Thyroid gland (tissue), 4 donors: ENCODE measurements at places on chromosomes 6 and 20.
A peak's percentile ranks its signal among the peaks of the same experiment; 100 is the strongest.

DNA sequence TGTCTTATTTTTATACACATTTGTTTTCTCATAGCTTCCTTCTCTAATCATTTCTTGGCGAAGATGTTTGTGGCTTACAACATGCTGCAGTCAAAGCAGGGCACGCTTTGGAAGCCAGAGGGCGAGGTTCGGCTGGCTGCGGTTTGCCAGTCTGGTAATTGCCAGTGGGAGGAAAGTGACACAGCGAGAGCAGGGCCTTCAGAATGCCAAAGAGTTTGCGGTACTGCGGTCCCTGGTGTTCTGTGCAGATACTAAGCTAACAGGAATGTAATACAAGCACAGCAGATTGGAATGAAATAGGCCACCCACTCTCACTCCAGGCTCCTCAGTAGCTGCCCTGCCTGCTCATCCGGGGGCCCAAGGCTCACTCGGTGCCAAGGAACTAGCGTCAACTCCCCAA lies 58.7 kb upstream of the TGM3 start:
- DNase-seq: peak; percentile 9

DNA sequence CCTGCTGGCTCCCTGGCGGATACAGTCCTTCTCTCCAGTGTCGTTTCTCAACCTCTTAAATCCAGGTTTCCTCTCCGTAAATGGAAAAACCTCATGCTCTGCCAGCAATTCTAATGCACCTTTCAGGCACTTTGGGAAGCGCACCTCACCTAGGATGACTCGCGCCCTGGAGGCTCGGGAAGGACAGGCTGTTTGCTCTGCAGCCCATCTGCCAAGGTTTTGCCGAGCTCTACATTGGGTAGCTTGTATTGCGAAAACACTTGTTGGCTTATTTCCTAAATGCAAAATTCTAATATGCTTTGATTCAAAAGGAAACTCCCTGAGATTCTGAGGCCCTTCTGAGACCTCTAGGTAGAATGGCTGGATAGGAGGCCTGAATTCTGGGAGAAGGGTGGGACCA lies 102.6 kb upstream of the MLN start:
- no peak for DNase-seq

- DNase-seq: no peak
Observed at GRCh38 chr20:55086421-55086820, 611.0 kb downstream of the DOK5 start.

DNA sequence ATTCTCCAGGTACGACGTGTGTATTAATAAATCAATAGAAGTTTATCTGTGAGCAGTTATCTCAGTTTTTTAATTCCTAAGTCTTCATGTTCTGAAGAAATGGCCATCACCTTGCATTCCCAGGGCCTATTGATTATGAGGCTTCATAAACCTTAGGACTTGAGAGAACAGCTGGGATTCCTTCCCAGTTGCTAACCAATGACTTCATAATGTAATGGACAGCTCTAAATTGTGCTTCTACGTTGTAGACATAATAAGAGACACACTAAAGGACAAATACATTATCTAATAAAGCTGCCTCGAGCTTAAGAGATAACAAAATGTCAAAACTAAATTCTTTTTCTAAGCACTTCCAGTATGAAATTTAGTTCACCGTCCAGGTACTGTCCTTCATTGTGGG lies 30.6 kb downstream of the TSHZ2 start:
- no peak for DNase-seq

DNA sequence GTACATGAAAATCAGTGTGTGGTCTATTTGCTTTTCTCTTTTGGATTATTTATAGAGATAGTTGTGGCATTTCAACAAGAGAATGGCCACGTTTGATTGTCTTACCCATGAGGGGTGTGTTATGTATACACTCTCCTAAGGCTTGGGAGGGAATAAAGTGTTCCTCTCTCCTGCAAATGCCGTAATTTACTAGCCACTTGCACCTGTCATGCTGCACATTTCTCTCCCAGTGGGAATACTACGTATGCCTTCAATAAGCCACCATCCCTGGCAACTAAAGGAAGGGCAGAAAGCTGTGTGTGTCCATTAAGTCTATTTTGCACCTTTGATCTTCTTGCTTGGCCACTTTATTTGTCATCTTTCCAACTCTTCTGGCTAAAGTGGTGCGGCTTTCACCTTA lies 541.2 kb downstream of the QKI start:
- DNase-seq: no peak

GRCh38 chr6:26155061-26155930 lies 68.1 kb downstream of the HFE start:
- DNase-seq: peak; percentile 75

DNA sequence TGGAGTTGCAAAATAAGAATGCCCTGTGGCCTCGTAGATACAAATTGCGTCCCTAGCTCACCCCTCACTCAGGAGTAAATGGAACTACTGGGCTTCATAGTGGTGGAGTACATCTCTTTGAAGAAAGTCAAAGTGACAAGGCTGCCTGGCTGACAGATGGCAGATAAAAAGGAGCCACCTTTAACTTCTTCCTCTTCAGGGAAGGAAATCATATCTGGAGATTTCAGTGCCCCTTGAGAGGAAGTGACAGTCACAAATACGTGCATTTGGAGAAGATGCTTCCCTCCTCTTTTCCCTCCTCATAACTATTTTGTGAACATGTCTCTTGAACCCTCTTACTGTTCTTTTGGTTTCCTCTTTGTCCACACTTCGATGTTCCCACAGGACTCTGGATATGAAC lies 43.2 kb downstream of the PPP1R3G start:
- no peak for DNase-seq

GRCh38 chr20:32775336-32775991 lies 13.3 kb downstream of the DNMT3B start:
- no peak for DNase-seq

DNA sequence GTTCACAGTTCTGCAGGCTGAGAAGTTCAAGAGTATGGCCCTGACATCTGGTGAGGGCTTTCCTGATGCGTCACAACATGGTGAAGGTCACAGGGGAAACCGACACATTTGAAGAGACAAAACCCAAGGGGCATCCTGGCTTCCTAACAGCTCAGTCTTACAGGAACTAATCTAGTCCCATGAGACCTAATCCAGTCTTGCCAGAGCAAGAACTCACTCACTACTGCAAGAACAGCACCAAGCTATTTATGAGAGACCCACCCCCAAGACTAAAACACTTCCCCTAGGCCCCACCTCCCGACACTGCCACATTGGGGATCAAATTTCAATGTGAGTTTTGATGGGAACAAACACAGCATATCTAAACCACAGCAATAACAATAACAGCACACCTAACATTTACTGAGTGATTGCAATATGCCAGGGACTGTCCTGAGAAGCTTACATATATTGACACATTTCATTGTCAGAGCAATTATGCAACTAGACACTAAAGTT lies 46.6 kb downstream of the TPBG start:
- no peak for DNase-seq

GRCh38 chr6:119243657-119244056 lies 105.9 kb downstream of the MAN1A1 start:
- no peak for DNase-seq

GRCh38 chr6:15946701-15947385 lies 182.0 kb upstream of the MYLIP start:
- no peak for DNase-seq

- no peak for DNase-seq
Observed at GRCh38 chr6:9388596-9388995, 953.3 kb upstream of the SLC35B3 start.

GRCh38 chr6:115665310-115665709 lies 395.4 kb downstream of the FRK start:
- no peak for DNase-seq

GRCh38 chr20:25490656-25491445 lies 83.4 kb downstream of the GINS1 start:
- no peak for DNase-seq

GRCh38 chr6:22632581-22633145 lies 63.3 kb downstream of the HDGFL1 start:
- DNase-seq: no peak

- DNase-seq: no peak
Observed at GRCh38 chr6:85802162-85802561, 159.5 kb upstream of the SYNCRIP start.

DNA sequence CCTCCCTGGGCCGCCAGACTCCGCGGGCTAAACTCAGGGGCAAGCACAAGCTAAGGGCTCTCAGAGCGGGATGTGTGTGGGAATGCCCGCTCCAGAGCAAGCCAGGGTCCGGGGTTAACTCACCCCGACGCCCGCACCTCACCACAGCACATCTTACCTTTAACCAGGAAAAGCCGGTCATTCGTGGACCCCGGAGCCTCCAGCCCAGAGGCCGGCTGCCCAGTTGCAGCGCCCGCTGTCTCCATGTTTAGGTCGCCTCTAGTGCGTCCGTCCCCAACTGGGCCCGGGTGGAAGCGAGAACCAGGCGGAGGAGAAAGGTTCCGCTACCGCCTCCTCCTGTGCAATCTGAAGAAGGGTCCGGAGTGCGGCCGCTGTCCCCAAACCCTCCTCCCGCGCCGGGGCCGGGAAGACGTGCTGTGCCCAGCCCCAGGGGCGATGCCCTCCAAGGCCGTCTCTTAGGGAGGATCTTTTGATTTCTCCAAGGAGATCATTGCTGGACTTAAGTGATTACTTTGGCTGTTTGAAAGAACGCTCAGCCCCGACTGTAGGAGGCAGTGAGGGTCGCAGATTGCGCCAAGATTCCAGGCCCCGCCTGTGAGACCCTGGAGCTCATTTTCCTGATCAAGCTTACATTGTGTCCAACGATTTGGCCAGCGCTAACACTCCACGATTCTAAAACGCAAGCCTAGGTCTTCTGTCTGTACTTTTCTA lies at the start of gene TMEM242:
Gene TMEM242, minus strand, starts transcription at position 265 of the 711 bp plus-strand sequence. Its CDS starts 20 bp downstream, at position 245.
- peak; percentile 92 for DNase-seq

DNA sequence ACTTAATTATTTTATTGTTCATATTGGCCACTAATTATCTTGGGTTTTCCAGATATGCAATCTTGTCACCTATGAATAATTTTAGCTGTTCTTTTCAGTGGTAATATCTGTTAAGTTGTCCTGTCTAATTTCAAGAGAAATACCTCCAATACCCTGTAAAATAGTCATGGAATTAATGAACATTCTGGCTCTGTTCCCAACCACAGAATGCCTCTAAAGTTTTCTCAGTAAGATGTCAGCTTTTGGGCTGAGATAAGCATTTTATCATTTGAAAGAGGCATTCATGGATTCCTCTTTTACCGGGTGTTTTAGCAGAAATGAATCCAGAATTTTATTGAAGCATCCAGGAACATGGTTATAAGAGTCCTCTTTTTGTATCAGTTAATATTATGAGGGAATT lies 109.3 kb downstream of the WDR27 start:
- DNase-seq: no peak

DNA sequence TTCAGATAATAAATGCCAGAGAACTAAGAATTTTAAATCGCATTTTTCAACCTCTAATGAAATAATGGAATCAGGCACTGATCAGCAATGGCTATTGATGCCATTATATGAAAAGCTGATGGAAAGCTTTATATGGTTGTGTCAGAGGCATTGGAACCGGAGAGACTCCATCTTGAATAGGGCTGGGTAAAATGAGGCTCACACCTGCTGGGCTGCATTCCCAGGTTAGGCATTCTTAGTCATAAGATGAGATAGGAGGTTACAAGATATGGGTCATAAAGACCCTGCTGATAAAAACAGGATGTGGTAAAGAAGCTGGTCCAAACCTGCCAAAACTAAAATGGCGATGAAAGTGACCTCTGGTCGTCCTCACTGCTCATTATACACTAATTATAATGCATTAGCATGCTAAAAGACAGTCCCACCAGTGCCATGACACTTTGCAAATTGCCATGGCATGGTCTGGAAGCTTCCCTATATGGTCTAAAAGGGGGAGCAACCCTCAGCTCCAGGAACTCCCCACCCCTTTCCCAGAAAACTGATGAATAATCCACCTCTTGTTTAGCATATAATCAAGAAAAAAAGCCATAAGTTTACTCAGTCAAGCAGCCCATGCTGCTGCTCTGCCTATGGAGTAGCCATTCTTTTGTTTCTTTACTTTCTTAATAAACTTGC lies 40.2 kb upstream of the CD83 start:
- no peak for DNase-seq

- DNase-seq: no peak
Observed at GRCh38 chr20:46289432-46289831, 18.9 kb downstream of the CDH22 start.

DNA sequence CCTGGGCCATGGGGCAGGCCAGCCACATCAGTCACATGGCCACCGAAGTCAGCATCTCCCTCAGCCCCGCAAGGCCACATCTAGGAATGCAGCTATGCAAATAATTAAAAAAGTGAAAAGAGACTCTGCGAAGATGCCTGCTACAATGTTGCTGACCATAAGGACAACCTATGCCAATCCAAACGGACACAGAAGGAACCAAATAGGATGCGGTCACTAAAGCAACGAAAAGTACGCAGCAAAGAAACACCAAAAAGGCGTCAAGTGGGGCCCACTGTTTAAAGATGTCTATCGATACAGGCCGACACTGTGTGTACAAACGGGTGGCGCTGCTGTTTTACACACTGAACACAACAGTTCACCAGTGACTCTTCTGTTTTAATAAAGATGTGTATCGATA lies 56.4 kb downstream of the TAF4 start:
- no peak for DNase-seq

GRCh38 chr20:1300083-1300840 lies 28.7 kb downstream of the SDCBP2 start:
- no peak for DNase-seq

- DNase-seq: no peak
Observed at GRCh38 chr20:19741924-19742323, 16.1 kb upstream of the RIN2 start.

- DNase-seq: no peak
Observed at GRCh38 chr20:9993137-9993536, 41.6 kb upstream of the ANKEF1 start.

DNA sequence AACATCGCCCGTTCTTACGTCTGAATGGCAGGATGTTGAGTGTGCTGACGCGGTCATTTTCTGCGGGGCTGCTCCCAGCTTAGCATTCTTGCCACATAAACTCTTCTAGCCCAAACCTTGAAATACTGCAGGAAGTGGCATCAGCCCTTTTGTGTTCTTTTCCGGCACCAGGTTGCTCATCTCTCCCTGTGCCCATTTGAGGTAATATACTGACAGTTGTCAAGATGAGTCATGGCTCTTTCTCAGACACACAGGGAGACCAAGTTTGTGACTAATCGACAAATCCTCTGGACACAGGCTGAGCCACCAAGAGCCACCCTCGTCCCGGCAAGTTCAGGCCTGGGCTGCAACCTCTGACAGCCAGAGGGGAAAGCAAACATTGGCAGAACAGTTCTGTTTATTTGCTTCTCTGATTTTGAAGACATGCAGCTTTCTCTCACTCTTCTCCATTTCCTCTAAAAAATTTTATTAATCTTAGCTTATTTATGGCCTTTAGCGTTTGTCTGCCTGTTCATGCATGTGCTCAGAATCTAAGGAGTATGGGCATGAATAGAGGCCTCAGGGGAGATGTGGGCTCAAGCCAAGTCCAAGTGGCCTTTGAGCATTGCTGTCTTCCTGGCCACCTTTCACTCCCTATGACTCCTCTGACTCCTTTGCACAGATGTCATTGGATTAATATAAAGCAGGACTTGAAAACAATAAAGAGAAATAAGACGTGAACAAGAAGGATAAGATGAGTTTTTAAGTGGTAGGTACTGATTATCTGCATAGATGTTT lies 328.2 kb upstream of the JAG1 start:
- no peak for DNase-seq
